ENCODE measurements at places on chromosomes 13 and 19.
A peak's percentile ranks its signal among the peaks of the same experiment; 100 is the strongest.

GRCh38 chr19:50341091-50341564 is 12.0 kb upstream of the KCNC3 start:
- DNase-seq, result no peak

DNA sequence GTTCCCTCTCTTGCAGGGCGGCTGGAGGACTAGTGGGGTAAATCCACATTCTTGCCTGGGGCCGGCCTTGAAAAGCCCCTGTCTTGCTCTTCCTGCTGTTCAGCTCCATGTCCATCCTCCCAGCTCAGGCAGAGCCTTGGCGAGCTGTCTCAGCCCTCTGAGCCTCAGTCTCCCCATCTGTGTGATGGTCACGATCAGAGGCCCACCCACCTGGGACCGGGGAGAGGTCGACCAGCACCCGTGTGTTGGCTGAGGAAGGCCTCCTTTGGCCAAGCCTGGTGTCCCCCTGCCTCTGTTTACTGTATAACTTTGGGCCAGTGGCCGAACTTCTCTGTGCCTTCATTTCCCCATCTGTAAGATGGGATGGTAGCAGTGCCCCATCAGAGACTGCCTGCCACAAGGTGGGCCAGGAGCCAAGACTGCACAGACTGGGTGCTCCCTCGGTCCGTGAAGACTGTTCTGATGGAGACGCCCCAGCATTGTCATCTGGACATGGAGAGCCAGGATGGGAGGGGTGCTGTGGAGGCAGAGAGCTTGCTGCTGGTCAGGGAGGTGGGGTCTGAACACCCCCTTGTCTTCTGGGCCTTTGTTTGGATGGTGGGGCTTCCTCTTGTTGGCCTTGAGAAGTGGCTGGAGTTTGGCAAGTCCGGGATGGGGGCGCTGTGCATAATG is 18.5 kb downstream of the KLHL26 start:
- no peak for DNase-seq

GRCh38 chr19:17184371-17184841 is 30.8 kb upstream of the USE1 start:
- DNase-seq, result peak; percentile 64

DNA sequence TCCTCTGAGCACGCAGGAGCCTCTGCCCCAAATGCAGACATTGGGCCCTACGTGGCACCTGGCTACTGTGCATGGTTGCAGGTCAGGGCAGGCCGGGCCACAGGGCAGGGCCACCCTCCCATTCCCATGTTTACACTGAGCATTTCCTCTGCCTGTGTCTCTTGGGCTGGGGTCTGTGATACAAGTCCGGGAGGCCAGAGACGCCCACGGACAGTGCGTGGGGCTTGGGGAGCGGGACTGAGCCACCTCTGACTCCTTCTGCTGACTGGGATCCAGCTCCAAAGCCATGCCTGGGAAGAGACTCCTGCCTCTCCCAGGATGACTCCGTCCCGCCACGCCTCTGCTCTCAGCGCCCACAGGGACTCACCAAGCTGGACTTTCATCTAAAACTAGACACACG is 18.8 kb downstream of the GAS6 start:
- no peak for DNase-seq

- DNase-seq, result peak; percentile 11
Measured at GRCh38 chr19:34838248-34838647, 65.2 kb upstream of the ZNF599 start.

DNA sequence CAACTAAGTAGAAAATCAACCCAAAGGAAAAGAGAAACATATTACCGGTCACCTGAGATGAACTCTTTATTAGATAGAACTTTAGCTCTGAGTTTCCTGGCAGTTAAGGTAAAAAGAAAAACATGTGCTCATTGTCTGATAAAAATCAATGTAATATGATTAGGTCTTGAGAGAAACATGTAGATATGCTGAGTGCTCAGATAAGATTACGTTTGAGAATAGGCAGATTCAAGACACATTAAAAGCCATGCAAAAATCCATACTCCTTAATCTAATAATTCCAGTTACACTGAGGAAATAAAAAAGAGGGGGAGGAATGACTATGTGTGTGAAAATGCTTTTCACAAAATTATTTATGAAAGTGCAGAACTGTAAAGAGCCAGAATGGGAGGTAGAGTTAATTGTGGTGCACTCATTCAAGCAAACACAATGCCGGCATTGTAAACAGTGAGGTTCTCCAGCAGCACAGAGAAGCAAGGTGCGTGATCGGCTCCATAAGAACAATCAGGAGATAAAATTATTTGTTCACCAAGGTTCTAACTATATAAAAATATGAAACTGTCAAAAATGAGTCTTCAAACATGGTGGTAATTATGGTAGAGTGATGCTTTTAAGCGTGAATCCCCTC is 88.8 kb downstream of the MBNL2 start:
- no peak for DNase-seq

DNA sequence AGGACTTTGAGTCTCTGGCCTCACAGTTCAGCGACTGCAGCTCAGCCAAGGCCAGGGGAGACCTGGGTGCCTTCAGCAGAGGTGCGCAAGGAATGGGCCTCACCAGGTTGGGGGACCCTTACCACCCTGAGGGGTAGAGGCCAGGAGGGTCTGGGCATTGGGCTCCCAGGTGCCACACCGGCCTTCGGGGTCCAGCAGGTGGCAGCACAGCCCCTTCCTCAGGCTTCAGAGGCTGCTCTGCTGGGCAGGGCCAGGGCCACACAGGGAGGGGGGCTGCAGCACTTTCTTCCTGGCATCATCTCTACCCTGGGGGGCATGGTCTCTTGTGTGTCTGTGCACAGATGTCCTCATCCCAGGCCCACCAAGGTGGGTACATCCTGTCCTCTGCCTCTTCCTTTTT is 12.9 kb downstream of the PIN1 start:
- DNase-seq, result peak; percentile 28
